ENCODE measurements at places on chromosomes 4 and X.
A peak's percentile ranks its signal among the peaks of the same experiment; 100 is the strongest.

DNA sequence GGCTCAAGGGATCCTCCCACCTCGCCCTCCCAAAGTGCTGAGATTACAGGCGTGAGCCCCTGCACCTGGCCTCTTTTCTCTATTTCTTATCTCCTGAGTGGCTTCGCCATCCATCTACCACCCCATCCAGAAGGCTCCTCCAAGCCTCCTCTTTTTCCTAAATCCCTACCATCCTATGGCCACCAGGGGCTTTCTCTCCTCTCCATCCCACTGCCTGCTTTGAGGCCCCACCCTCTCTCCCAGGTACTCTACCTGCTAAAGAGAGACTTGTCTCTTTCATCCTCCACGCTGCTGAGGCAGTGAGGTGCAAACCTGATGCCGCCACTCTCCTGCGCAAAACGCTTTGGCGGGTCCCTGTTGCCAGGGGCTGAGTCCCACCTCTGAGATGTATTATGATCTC lies 7.0 kb downstream of the RS1 start:
- DNase-seq: no peak

- DNase-seq: peak; percentile 80
Observed at GRCh38 chr4:1512738-1513660, 106.8 kb upstream of the NKX1-1 start.

- no peak for DNase-seq
Observed at GRCh38 chr4:121485190-121485804, 104.5 kb upstream of the QRFPR start.

GRCh38 chrX:7067256-7067655 lies 80.3 kb upstream of the STS start:
- DNase-seq: no peak

DNA sequence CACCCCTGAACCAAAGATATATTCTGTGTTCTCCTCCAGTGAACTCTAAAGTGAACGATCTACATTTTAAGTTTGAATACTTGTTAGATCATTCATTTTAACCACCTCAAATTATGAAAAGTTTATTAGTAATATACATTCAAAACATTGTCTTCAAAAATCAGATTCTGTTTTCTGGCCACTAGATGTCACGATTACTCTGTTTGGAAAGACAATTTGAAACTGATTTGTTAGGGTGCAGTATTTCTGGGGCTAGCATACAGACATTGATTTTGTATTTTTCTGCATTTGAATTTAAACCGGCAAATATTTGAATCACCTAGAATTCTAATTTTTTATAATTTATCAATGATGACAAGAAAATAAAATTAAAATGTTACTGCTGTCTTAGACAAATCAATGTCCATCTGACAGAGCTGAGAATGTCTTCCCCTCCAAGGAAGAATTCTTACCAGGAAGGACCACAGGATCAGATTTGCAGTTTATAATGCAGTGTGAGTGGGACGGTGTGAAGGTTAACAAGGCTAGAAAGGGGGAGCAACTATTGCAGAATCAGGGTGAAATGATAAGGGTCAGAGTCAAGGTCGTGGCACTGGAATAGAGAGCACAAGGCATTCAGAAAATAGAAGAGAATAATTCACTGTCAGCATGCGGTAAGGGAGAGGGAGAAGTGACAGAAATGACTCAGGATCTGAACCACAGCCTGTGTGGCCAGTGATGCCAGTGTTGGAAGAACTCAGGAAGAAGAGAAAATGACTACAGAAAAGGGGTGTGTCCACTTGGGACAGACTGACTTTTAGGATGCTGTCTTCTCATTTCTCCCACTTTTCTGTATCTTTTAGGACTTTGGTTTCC lies 91.6 kb downstream of the ANXA10 start:
- DNase-seq: no peak

GRCh38 chr4:66906314-66906713 lies 639.0 kb downstream of the CENPC start:
- no peak for DNase-seq

GRCh38 chrX:39226251-39226650 lies 425.0 kb downstream of the MID1IP1 start:
- DNase-seq: no peak

- no peak for DNase-seq
Observed at GRCh38 chrX:67734111-67734753, 190.4 kb downstream of the AR start.

- DNase-seq: no peak
Observed at GRCh38 chrX:123859409-123859845, 426 bp upstream of the XIAP start.

- DNase-seq: no peak
Observed at GRCh38 chr4:143351774-143352451, 15.2 kb downstream of the GAB1 start.

GRCh38 chr4:157779081-157779480 lies 393.7 kb downstream of the GASK1B start:
- no peak for DNase-seq

DNA sequence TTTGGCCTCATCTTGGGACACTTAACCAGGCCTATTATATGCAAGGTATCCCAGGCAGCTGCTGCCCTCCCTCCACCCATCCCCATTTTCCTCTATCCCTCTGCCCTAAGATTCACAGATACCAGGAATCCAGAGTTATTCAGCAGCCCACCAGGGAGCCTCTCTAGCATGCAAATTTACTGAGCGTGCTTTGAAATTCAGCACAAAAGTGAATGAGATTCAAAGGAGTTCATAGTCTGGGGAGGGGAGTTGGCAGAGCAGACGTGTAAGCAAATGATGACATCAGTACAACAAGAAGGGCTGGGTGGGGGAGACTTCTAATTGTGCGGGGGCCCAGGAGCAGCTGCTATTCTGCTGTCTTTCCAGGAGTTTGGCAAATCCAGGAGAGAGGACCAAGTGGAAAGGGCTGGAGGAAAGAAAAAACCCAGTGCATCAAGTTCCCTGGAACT lies 1.7 kb upstream of the MTM1 start:
- no peak for DNase-seq

- DNase-seq: peak; percentile 39
Observed at GRCh38 chrX:43655151-43656004, 721 bp upstream of the MAOA start.

DNA sequence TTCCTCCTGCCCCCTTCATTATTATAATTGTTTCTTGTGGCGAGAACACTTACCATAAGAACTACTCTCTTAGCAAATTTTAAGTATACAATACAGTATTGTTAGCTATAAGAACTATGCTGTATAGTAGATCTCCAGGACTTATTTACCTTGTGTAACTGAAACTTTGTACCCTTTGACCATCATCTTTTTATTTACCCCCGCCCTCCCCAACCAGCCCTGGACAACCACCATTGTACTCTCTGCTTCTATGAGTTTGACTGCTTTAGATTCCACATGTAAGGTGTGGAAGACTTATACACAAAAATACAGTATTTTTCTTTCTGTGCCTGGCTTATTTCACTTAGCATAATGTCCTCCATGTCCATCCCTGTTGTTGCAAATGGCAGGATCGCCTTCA lies 161.1 kb downstream of the PHF8 start:
- DNase-seq: no peak

GRCh38 chr4:66572949-66573348 lies 902.7 kb upstream of the EPHA5 start:
- DNase-seq: no peak

DNA sequence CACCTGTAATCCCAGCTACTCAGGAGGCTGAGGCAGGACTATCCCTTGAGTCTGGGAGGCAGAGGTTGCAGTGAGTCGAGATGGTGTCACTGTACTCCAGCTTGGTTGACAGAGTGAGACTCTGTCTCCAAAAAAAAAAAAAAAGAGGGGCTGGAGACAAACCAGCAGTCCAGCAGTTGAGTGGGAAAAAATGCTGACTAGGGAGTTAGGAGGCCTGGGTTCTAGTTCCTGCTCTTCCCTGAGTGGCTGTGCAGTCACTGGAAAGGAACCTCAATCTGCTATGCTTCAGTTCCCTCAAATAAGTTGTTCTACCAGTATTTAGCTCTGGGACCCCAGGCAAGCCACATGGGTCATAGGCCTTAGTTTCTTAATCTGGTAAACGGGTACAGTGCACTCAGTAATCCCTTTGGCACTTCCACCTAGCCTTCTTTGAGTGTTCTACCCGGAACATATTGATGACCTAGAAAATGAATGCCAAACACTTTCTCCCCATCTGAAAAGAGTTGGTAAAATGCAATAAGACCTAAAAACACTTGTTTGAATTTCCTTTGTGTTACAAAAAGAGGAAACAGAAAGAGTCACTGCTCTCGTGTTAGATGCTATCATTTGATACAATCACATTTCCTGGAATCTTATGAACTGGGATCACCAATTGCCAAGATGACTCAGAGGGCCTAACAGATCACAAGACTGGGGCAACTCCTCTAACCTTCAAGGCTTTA lies 99.3 kb upstream of the EGFL6 start:
- no peak for DNase-seq

GRCh38 chrX:74178536-74178935 lies 125.4 kb upstream of the ZCCHC13 start:
- no peak for DNase-seq

- DNase-seq: no peak
Observed at GRCh38 chr4:73895201-73896175, 26.3 kb downstream of the CXCL1 start.

DNA sequence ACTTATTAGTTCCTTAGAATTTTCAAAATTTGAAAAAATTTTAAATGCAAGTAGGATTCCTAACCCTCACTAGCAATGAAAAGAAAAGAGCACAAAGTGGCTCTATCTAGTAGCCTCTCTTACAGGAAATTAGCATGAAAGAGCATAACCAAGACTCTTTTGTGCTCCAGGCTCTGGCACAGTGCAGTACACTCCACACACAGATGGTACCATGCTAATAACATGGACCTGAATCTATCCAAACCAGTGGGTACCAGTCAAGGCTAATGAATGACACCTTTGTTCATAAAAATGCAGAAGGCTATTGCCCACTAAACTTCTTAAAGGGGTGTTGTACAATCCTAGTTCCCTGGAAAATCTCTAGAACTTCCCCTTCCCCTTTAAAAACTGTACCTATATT lies 119.0 kb downstream of the MANBA start:
- DNase-seq: no peak

GRCh38 chr4:162272215-162272614 lies 108.4 kb upstream of the FSTL5 start:
- no peak for DNase-seq

DNA sequence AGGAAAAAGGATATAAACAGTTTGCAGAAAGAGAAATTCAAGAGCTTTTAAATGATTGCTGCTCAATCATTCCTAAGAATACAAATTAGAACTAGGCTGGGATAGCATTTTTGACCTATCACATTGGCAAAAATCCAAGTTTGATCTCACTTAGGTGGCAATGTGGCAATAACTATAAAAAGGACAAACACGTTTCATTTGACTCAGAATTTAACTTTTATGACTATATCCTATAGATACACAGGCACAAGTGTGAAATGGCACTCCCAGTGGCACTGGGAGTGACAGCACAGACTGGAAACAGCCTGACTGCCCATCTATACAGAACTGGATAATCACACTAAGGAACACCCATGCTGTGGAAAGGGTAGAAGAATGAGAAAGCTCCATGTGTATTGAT lies 11.1 kb downstream of the CENPU start:
- no peak for DNase-seq

DNA sequence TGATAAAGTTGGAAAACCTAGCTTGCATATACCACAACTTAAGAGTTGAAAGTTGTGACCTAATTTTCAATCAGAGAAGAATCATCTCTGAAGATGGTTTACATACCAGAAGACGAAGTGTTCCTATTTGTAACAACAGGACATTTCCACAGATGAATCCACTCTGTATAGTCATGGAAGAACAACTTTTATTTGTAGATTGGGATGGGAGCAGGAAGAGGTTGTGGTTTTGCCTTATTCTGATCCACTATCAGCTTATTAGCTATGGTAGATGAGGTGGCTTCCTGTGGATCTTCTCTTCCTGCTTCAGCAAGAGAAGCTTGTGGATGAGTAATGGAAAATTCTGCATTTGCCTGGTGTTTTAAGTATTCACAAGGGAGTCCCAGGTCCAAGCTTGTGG lies 18.6 kb upstream of the SUPT20HL1 start:
- no peak for DNase-seq

DNA sequence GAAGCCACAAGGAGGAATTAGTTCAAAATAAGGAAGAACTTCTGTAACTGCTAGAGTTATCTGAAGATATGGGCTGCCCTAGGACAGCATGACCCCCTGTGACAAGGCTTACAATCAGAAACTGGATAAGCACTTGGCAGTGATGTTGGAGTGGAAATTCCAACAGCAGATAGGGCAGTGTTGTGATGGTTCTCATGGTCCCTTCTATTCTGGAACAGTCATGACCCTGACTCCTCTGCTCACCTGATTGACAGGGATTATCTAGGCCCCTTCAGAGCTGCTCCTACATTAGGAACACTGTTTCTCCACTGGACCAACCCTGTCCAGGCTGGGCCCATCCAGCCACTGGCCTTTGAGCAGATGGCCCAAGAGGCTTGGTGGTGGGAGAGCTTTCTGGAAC lies 17.9 kb downstream of the NALF2 start:
- DNase-seq: no peak

DNA sequence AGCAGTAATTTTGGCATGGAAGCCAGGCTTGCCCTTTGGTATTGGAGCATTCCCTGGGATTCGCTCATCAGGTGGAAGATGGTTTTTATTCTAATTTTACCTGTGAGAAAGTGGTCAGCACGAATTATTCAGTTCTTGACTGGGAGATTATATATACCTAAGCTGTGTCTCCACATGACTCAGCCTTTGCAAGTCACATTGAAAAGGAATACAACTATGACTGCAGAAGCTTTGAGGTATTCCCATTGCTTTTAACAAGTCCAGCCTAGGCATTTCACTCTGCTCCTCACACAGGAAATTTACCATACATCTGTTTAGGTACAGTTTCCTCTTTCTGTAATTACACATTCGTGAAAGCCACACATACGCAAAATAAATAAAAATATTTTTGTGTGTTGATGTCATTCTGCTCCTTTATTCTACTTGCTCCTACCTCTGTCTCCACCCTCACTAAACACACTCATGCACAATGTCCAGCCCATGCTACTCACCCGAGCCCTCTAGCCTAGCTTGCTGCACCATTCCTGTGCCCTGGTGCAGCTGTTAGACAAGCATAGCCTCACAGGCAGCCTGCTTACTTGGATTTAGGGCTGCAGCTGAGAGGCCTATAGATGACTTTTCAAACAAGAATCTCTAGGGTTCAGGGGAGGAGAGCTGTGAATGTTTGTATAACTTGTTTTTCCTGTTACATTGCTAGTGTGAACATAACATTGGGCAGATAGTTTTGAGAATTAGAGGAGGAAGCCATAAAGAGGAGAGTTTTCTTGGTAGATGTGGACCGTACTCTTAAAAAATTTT lies 504.4 kb upstream of the FAT1 start:
- no peak for DNase-seq

DNA sequence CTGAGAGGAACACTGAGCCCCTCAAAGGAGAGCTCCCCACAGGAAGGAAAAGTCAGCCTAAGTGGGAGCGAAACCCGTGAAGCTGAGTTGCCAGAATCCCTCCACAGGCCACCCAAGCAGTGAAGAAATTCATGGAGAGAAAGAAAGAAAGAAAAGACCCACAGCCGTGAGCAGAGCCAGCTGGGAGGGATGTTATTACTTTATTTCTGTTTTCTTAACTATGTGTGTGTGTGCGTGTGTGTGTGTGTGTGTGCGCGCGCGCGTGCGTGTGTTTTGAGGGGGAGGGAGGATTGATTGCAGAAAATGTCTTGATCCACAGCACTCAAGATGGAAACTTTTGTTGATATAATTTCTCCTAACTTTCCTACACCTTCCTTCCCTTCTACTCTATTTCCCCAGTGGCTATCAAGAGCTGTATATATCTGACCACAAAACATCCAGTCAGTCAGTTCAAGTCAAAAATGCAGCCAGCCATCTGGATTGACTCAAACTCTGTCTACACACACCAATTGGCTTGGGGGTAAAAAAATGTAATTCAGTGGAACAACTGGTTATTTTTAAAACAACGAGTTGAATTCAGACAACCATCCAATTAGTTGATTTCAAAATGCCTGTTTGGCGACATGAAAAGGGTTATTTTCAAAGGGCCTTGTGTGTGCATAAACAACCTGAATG lies 13.8 kb upstream of the GPC3 start:
- peak; percentile 47 for DNase-seq

Data from mesothelial cell of epicardium (in vitro differentiated cells).